ENCODE measurements at places on chromosomes 3 and 15.

DNA sequence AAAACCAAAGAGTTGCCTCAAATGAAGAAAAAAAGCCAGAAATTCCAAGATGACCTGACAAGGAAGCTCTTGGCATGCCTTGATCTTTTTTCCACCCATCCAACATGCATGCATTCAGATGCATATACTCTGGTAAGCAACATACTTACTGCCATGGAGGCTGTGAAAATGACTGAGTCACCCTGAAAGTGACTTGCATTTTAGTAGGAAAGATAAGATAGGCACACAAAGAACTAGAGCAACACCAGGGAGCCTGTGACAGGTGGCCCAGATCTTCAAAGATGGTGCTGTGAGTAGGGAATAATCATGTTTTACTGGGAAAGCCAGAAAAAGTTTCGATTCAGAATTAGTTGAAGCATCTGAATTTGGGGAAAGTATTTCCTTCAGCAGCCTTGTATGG lies 185.1 kb upstream of the SLCO3A1 start:
- no peak for DNase-seq

DNA sequence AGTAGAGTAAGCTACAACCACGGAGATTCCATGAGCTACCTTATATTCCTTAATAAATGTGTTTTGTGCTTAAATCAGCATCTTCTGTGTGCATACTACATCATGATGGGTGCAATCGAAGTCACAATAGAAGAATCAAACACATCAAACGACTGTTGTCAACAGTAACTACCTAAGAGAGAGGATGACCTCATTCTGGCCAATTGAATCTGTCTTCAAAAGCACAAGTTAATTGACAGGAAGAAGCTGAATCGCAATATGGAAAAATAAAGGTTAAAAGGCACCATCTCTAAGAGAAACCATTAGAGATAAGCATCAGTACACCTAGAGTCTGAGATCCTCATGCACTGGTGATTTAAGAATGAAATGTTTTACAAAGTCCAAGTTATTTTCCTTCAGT lies 39.0 kb downstream of the CD200R1L start:
- DNase-seq: no peak

DNA sequence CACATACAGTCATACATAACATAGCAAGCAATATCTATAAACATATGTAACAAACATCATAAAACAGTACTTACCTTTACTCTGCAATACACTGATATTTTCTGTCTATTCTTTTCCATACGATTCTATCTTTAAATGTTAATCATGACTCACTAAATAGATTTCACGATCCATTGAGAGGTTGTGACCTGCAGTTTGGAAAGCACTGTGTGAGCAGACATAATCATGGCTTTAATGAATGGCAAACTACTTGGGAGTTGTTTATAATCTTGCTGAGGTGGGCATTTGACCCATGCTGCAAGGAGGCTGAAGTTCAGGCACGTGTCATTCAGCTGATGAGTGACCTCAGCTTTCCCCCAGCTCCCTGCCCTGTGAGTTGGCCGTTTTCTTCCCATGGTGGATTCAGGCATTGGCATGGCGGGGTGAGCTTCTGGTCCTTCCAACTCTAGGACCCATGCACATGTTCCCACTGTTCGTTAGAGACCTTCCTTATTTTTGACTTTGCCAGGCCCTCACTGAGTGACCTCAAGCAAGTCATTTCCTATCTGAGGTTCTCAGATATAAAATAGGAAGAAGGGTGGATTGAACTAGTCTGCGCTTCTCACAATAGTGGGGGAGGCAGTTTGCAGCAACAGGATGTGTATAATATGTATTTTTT lies 41.7 kb downstream of the PAQR5 start:
- DNase-seq: no peak

DNA sequence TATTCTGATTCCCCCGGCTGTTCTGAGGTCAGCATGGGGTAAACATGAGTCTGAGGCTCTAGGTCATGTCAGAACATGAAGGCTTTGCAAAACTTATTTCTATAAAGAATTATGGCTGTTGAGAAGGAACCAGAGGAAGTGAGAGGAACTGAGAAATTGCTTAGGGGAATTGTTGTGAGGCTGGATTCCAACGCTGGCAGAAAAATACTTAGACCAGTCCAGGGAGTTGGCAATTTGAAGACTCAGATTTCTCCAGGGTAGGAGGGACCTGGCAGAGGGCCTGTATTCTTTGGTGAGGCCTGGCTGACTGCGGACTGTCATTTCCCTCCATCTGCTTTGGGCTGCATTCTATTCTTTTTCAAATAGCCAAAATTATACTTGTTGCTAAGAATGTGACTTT lies 155.5 kb downstream of the PLD1 start:
- DNase-seq: peak; percentile 67

DNA sequence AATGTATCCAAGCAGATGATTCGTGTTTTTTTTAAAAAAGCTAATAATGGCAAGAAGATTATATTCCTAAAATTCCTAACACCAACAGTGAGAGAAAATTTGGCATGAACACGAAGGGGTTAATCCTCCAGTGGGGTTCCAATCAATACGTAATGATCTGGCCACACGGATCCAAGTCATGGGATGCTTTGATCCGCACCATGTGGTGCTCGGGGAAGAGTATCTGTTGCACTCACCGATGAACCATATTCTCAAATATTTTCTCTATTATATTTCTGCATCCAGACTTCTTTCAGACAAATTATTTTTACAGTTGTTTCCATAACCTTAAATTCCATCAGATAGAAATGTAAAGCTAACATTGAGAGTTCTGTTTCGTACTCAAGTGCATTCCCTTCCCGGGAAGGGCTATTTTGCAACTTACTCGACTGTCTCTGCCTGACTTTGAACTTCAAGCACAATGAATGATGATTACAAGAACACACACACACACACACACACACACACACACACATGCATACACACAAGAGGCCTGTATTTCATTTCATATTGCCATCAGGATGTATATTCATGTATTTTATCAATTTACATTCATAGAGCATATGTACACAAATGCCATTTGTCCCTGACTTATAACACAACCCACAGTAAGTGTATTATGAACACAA lies 567.2 kb downstream of the FOXP1 start:
- DNase-seq: peak; percentile 35

- DNase-seq: no peak
Observed at GRCh38 chr3:81764002-81764401, 2.6 kb upstream of the GBE1 start.

DNA sequence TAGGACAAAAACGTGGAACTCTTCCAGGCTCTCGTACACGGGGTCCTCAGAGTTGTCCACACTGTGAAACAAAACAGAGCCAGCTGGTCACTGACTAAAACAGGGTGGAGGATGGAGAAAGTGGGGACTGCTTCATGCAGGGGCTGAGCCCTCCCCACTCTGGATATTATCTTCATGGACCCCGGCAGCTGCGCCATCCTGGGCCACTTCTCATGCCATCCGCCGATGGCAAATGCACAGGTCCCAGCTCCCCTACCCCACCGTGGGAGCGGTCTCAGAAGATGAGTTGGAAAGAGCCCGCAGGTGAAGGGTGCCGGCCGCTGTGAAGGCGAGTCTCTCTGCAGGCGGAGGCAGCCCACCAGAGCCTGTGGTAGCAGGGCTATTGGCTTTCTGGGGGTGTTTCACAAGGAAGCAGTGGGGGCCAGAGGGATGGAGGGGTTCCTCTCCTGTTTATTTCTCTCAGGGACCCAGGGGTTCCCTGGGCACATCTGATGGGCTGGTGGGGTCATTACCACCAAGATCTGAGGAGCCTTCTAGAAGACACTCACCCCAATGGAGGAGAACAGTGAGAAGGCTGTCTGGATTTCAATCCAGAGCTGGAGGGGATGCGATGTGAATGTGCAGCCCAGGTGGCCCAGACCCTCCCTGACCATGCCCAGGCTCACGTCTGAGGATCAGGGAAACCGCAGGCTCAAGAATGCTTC lies 177.3 kb downstream of the KLF13 start:
- no peak for DNase-seq
